ENCODE measurements at places on chromosomes 7 and 10.

GRCh38 chr7:148871030-148871429 is 13.1 kb downstream of the EZH2 start:
- no peak for DNase-seq

DNA sequence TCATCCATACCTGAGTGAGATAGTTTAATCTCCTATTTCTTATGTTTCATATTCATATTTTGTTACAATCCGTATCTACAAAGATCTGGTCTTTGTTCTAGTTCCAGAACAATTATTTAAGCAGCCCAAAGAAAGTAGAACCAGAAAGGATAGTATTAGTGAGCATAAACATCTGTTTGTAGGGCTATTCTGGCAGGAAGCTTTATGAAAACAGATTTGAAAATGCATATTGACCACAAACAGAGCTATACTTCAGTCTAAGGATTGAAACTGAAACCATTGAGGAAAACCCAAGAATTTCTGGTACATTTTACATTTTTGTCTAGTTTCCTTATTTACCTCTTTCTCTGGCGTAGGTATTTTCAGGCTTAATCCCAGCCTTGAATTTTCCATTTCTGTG is 28.1 kb downstream of the LRGUK start:
- DNase-seq = no peak

- DNase-seq = no peak
Observed at GRCh38 chr10:43228783-43229207, 38.1 kb downstream of the RASGEF1A start.

DNA sequence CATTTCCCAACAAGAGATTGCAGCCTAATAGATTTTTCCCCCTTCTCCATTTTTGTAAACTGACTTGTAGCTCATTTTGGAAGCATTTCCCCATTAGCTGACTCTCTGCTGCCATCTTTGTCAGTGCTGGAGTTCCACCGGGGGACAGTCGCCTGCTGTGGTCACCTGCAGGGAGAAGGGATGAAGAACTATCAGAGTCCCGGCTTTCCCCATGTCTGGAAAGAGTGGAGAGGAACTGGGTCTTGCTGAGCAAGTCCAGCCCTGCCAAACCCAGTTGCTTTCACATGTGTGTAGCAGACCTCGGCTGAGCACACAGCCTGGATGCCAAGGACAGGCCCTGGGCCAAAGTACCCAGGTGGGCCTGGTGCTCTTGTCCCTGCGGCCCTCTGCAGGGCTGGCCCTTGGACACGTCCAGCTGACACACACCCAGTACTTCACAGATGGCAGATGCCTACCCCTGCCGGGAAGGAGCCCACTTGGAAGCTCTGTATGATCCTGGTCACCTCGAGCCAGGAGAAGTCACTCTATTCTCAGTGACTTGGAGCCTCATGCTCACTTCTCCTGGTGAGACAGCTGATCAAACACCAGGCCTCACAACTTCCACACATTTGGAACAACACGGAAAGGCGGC is 157.3 kb upstream of the NPVF start:
- DNase-seq = no peak

DNA sequence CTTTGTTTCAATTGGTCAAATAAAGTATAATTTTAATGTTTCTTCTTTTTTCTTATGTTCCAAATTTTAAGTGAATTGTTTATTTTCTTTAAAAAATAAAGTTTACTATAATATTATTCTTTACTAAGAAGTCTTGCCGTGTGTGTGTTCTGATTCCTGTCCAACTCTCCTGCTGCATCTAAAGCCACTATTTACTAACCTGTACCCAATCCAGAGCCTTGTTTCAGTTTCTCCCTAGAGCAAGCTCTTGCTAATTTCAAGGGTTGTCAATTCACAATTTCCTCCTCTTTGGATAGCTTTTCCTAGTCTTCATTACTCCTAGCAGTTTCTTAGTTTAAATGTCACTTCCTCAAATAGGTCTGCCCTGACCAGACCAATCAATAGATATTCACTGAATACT is 314.9 kb upstream of the SEMA3A start:
- DNase-seq = no peak

Measured in inflammatory macrophage (primary cell).